ENCODE measurements at places on chromosomes 5 and 9.

DNA sequence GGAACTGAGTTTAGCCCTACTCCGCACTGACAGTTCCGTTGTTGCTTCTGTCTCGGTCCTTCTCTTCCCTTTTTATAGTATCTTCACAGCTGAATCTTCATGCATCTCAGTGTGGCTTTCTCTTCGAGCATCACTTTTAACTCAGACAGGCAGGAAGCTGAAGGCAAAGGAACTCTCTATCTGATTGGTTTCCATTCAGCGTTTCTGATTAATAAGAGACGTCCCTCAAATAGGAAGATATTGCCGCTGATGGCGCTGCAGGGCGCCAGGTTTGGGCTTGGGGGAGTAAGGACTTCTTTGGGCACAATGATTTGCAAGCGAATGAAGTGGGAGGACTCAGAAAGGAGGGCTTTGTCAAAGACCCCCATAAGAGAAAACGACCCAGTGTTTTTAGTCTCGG is at the start of gene CDH9:
Gene CDH9 (minus strand): TSS at position 111 of the 400 bp plus-strand sequence. CDS start 50,253 bp downstream, outside the sequence.
- DNase-seq, result no peak

GRCh38 chr9:31908158-31908890 is 476.1 kb upstream of the ACO1 start:
- no peak for DNase-seq

DNA sequence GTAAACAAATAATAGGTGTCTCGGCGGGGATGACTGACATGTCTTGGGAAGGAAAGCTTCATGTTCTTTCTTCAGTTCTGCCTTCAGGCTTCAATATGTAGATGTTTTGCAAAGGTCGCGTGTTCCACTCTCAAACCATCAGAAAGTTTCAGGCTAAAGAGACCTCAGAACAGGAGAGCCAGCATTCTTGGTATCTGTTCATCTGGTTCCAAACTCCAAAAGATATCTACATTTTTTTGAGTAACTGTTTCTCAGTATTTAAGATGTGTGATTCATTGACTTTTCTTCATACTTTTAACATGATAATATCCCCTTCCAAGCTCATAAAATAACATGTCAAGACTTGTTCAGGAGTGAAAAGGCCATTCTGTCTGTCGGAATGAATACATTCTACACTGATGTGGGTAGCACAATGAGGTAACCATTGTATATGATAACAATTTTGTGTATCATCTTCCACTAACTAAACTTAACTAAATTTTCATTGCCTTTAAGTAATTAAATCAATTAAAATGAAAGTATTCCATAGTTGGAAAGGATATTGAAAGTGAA is 183.6 kb downstream of the CFAP90 start:
- DNase-seq, result no peak

DNA sequence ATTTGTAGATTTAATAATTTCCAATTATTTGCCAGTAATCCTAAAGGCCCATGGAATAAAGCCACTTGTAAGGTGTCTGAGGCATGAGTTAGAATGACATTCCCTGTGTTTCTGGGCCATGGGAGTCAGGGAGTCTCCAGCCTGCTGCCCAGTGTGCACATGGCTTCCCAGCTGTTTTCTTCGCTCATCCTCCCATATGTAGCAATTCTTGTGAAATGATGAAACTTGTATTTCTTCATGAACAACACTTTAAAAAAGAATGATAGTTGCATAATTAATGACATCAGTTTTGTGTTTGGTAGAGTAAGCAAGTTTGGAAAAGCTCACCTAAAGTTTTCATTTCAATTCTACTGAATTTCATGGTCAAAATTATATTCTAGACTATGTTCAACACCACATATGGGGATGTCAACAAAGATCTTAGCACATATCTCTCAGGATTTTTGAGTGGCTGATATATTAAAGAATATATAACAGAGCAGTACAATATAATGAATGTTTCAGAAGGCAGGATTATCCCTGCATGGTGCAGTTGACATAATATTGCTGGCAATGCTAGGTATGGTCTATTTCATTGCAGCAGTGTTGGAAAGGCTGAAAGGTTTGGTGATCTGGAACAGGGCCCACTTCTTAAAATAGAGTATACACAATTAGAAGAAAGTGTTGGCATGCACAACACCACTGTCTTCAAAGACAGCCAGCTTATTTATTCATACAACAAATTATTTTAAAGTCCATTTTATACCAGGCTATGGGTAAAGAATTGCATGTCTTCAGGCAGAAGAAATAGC is 44.7 kb downstream of the GRIN3A start:
- no peak for DNase-seq

DNA sequence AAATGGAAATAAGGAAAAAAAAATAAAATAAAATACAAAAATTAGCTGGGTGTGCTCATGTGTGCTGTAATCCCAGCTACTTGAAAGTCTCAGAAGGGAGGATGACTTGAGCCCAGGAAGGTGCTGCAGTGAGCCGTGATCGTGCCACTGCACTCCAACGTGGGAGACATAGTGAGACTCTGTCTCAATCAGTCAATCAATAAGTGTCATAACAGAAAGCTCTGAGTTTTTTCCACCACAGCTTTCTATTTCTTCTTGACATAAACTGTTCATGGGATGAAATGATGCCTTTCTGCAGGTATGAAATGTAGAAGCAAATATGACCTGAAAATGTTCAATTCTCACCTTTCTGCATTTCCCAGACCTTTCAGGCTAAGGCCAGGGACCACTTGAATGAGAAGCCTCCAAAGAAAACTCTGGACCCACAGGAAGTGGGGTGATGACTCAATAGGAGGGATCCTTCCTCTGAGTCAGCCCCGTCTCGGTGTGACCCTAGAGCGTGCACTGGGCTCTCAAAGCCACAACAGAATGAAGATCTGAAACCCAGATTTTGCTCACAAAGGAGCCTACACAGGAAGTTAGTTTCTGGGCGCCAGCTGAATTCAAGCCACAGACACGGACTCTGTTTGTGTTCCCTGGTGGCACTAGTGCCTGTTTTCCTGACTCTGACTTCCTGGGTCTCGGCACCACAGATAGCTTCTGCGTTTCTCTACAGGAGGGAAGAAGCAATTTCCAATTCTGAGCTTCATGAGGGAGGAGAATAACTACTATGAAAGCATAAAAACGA is 62.0 kb downstream of the ANKH start:
- peak; percentile 49 for DNase-seq

DNA sequence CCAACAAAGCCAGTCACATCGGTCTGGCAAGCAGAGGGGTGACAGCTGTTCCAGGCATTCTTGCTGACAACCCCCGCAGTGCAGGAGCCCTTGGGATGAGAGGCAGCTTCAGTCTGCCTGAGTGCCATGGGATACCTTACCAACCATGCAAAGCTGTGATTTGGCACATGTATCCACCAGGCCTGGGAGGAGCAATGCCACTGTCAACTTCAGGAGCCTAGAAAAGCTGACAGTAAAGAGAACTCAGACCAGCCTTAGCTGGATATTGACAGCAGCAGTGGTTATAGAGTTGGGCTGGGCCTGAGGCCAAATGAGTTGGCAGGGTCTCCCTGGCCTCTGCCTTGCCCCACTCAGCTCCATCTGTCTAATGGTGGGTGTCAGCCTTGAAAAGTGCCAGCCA is 10.1 kb upstream of the PLPPR1 start:
- no peak for DNase-seq

DNA sequence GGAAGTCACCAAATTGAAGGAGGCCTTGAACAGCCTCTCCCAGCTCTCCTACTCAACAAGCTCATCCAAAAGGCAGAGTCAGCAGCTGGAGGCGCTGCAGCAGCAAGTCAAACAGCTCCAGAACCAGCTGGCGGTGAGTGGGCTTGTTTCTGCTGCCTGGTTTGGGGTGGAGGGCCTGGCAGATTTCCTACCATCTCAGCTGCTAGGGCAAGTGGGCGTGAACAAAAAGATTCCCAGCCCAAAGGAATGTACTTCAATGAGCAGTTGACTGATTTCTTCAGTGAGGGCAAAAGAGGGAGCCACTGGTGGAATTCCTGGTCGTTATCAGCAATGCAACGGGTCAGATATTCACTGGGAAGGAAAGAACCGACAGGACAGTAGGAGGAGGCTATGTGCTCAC is 12.6 kb upstream of the TTC23L start:
- DNase-seq, result no peak

DNA sequence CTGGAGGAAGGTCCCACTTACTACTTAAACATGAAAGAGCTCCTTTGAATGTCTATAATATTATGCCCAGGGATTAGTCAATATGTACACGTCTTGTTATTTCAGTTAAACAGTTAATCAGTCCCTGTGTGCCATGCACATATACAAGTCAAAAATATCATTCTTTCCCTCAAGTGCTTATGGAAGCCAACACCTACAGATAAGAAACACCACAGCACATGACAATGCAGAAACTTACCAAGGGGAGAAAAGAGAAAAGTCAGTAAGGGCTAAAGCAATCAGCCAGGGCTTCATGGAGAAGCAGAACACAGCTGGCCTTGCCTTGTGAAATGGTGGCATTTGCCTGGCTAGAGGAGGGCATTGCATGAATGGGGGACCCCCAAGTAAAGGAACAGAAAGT is 88.3 kb downstream of the SNCAIP start:
- no peak for DNase-seq

All from effector memory CD8-positive, alpha-beta T cell (primary cell).